Stimulated activated CD4-positive, alpha-beta T cell treated with anti-CD3 and anti-CD28 coated beads, Interleukin-4, amount 100 ng/mL, for 1 hour (primary cell): ENCODE measurements at places on chromosomes 2 and 18.

GRCh38 chr2:45759310-45759851 lies 107.9 kb downstream of the PRKCE start:
- DNase-seq = no peak

DNA sequence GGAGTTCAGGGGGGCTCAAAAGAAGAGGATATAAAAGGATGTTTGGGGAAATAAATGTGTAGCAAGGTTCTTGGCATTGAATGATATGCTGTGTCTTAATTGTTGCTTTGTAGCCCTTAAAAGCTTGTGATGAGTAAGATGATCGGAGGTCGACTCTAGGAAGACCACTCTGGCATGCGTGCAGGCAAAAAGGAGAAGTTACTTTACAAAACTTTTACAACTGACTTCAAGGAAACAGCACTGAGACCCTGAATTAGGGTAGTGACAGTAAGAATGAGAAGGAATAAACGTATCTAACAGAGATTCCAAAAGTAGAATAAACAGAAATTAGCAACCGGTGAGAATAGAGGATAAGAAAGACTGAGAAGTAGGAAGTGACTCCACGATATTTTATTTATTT lies 228.7 kb upstream of the TANK start:
- no peak for DNase-seq

GRCh38 chr2:96188821-96189526 lies 19.7 kb downstream of the STARD7 start:
- no peak for DNase-seq

DNA sequence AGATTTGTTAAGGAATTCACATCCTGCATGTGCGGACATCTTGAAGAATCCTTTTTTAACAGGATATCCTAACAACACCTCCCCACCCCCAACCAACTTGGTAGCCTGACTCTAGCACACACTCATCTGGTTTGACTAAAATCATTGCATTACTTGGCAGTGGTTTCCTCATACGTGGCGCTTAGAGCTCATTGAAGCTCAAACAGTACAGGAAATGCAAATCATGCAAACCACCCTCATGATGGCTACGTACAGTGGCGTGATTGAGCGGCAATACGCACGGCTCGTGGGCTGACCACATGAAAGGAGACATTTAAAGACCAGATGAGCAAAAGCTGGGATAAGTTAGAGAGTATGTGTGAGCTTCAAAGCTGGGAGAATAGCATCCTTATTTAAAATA lies 336.2 kb downstream of the ZEB2 start:
- DNase-seq = peak; percentile 55

GRCh38 chr18:32779010-32779409 lies 6.2 kb upstream of the KLHL14 start:
- no peak for DNase-seq

DNA sequence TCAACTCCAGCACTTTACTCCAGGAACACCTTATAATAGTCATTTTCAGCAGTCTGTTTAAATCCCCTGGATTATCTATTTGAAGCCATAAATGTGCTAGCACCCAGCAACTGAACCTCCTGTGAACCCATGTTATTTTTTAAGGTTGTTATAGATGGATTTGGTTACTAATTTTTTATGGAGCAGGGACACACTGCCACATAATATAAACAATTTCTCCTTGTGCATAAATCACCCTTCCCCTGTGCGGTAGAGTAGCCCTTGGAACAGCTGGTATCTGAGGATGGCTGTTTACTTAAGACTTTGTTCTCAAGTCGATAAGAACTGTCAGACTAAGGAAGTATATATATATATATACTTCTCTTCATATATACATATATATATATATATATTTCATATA lies 367.4 kb downstream of the EPHA4 start:
- no peak for DNase-seq

DNA sequence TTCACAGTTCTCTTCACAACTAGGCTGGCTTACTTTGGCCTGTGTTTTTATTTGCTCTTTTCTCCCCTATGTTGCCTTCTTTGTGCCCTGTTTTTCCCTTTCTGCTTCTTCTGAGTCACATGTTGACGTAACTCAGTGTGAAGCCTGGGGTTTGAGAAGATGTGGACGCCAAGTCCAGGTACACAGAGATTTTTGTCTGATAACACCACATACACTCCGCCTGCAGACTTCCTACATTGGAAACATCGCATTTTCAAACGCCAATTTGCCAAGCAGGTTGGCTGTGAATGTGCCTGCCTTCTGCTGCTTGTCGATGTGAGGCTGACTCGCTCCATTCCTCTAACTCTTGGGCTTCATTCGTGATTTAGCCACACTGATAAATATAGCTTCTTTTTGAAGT lies 62.6 kb upstream of the FN1 start:
- DNase-seq = no peak

- DNase-seq = no peak
These were observed 312.9 kb downstream of the PRKCE start for GRCh38 chr2:45964223-45964841.

DNA sequence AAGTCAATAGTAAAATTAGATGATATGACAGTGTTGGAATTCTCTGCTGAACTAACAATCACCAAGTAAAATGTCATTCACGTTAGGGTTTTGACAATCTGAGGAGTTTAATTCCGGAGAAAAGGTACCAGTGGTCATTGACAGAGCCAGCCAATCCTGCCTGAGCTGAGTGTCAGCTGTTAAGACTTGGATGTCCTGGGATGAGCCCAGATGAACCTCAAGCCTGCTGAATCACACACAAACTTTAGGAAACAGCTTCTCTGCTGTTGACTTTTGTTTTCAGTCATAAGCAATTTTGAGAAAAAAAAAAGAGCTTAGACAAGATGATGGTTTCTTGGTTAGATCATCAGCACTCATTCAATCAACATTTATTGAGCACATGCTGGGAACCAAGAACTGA lies 600.0 kb upstream of the SLC39A10 start:
- no peak for DNase-seq

- DNase-seq = no peak
These were observed 34.1 kb upstream of the NXPH2 start for GRCh38 chr2:138814123-138814898.

- DNase-seq = no peak
These were observed 37.8 kb downstream of the MYO7B start for GRCh38 chr2:127573298-127573697.

DNA sequence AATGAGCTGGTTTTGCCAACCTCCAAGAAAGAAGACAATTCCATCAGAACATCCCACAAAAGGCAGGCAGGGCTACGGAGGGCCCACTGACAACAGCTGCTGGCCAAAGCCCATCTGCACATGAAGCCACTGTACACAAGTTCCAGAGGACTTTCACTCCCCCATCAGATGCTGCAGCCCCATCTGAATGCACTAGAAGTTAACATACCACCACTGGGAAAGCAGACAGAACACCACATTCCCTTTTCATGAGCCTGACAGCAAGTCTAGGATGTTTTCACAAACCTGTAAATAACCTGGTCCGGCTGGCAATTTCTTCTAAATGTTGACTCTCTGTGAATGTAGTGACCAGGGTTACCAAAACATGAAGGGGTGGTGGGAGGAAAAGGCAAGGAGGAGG lies 41.5 kb downstream of the CCBE1 start:
- no peak for DNase-seq

DNA sequence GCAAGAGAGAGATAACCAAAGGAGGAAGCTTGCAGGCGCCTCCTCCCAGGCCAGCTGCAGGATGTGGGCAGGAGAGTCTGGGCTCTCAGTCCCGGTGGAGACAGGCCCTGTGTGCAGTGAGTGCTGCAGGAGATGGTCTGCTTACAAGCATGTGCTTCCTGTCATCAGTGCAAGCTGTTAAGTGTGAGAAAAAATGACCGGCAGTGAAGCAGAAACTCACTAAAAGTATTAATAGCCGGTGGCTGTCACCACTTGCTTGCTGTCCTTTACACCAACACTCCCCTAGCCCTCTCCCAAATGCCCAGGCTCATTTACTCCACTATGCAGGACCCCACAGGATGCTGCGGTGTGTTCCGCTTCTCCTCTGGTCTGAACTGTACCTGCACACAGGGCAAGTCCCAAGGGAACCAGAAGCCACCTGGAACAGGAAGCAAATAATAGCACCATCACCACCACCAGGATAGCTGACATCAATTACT lies 435.6 kb upstream of the HS6ST1 start:
- DNase-seq = no peak

DNA sequence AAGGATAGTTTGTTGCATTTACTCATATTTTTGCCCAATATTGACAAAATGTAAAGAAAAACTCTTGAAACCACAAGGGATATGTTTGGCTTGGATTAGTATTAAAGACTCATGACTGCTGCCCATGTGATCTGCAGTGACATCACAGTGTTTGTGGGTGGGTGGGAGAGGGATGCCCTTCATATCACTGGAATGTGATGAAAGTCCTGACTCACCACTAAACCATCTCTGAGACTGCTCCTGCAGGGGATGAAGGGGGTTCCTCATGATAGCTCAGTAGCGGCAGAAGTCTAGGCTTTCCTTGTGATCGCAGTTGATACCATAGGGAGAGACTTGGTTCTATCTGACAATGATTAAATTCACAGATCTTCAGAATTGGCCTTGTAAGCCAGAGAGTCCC lies 451.2 kb downstream of the CNTNAP5 start:
- no peak for DNase-seq

GRCh38 chr2:190158798-190159434 lies 96.4 kb upstream of the MSTN start:
- DNase-seq = no peak

GRCh38 chr2:241150660-241151530 lies 628 bp downstream of the PPP1R7 start:
- no peak for DNase-seq

DNA sequence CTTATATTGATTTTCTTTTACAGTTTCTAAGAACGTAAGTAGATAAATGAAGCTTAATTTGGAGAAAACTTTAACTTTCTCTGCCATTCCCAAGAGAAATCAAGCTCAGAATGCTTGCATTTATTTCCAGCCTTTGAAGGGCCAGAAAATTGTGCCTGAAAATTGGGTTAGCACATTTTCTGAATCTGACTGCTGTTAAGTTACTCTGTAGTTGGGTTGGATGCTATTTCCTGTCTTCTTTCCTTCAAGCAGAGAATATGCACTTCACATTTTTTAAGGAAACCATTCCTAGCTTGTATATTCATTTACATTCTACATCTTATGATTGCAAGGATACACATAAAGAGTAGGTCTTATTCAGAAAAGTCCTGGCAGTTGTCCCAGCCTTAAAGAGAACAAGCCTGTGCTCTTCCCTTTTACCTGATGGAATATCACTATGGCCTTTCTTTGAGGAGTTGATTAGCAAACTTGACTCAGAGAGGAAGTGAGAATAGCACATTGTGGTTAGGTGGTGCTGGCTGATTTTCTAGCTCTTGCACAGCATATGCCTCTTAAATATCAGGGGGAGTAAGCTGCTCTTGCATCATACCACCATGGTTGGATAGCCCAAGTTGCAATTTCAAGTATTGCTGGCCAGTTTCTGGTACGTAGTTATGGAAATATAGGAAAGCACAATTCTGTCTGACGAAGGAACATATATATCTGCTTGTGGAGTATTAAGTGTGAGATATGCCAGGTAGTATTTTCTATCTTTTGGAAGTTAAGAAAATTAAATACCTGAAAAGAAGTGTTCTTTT lies 133.7 kb downstream of the COMMD1 start:
- no peak for DNase-seq

DNA sequence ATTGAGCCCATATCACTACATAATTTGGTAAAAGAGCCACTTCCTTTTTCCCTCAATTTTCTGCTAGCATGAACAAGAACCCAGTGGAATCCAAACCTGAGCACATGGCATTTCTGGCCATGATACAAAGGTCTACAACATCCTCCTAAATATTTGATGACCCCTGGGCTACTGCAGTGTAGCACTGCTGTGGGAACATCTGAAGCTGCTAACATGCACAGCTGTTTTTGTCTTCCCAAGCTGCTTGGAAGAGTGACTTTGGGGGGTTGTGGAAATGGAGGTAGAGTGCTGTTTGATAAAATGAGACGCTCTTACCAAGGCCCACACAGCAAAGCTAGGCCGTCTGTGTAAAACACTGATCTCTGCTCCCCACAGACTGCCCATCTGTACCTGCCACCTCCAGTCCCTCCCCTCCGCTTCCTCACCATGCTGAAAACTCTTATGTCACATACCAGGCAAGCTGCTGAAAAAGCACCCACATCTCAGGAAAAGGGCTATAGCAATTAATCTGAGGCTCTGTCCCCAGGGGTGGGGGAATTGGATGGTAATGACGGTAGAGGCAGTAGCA lies 197.2 kb upstream of the HNRNPA3 start:
- DNase-seq = no peak

- no peak for DNase-seq
These were observed 97.1 kb upstream of the TMEM178A start for GRCh38 chr2:39568561-39569006.

GRCh38 chr18:23071285-23071684 lies 64.0 kb upstream of the CABLES1 start:
- DNase-seq = peak; percentile 55

GRCh38 chr18:3901042-3901441 lies 451.1 kb downstream of the TGIF1 start:
- no peak for DNase-seq

- DNase-seq = no peak
These were observed 228.3 kb downstream of the ZNF521 start for GRCh38 chr18:25123438-25124232.

DNA sequence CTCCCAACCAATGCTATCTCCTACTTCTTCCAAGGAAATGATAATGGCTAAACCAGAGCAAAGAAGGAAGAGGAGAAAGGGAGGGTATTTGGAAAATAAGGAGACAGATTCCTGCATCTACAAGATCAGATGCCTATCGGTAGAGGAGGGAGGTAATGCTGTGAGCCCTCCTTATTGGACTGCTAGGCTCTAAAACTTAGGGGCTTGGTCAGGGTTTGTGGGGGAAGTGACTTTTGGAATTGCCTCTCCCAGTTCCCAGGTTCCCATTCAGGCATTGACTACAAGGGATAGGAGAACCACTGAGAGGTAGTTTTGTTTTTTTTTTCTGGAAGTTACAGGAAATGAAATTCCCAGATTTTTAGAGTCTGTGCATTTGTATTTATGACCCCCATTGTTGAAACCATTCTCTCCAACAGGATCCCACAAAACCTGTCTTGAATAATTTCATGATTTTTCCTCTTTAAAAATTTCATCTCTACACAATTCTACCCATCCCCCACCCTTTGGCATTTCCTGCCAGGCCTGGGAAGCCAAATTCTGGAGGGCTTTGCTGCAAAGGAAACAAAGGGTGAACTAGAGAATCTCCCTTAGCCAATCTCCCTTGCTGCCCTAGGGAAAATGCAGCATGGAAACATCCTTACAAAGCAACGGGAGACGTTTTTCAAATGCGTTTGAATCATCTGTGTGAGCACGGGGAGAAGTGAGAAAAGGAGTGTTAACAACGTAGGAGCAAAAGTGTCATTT lies 282.1 kb upstream of the EPAS1 start:
- no peak for DNase-seq

DNA sequence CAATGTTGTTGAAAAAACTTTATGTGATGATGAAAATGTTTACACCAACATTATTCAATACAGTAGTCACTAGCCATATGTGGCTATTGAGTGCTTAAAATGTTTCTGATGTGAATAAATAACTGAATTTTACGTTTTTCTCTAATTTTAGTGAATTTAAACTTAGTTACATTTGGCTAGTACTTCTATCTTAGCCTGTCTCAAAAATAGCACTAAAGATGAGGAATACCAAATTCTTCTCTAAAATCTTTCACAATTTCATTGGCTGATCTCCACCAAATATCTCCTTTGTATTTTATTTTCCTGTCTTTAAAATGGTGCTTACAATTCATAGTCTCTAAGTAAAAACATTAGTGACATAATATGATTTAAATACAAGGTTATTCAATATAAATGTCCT lies 83.7 kb upstream of the RND3 start:
- DNase-seq = no peak

GRCh38 chr18:50559752-50560680 lies at the start of gene MAPK4:
TSS of gene MAPK4 (plus strand) at chr18:50560087. CDS start at chr18:50663959, 103,872 bp downstream.
- DNase-seq = peak; percentile 22

GRCh38 chr18:6401687-6402086 lies 13.0 kb downstream of the L3MBTL4 start:
- DNase-seq = no peak
